ENCODE measurements at places on chromosomes 1 and 21.
A peak's percentile ranks its signal among the peaks of the same experiment; 100 is the strongest.

GRCh38 chr1:67635055-67635809, 49.8 kb upstream of the GADD45A start:
- DNase-seq: no peak

DNA sequence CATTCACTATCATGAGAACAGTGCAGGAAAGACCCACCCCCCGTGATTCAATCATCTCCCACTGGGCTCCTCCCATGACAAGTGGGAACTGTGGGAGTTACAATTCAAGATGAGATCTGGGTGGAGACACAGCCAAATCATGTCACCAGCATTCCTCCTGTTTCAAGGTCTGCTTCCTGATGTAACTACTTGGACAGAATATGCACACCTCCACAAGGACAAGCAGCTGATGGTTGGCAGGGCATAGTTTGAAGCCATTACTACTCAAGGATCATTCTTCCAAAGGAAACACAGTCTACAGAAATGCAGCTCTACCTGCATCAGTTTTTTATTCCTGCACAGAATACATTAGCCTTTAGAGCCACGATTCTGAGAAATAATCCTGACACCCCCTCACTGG, 28.5 kb upstream of the RNF2 start:
- DNase-seq: no peak

DNA sequence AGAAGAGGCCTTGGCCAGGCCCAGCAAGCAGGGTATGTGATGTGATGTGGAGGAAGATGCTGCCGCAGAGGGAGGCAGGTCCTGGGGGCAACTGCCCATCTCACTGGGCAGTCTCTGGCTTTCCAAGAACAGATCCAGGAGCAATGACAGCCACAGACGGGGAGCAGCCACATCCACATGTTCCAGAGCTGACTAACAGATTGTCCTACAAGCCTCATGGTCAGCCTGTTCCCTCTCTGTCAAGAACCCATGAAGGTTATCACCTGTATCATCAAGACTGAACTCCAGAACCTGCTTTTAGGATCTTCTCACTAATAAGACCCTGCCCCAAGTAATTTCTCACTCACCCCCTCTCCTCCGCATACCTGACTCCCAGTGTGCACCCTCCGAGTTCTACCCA, 187.8 kb downstream of the RUNX1 start:
- no peak for DNase-seq

DNA sequence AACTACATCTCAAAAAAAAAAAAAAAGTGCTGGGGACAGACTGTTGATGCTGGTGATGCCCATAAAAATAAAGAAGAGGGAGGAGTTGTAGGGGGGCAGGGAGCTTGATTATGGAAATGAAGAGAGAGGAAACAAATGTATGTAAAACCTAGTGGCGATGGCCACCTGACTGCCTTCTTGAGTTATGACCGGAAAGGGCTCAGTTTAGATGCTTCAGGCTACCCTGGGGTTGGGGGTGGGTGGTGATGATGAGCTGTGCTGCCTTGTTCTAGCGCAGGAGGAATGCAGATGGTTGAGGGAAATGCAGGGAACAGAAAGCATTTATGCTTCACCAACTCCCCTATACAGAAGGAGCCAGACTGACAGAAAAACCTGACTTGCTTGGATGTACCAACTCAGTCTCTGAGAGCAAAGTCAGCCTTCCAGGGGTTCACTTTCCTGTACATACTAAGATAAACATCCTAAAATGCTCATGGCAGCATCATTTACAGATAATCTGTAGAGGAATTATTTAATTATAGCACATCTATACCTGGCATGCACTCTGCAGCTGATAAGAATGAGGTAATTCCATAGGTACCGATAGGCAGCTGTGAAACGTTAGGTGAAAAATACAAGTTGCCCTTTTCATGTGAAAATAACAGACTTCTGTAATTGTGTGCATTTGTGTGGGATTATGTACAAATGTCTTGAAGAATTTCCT, 8.0 kb upstream of the BCAR3 start:
- DNase-seq: no peak

GRCh38 chr1:25662061-25662460, 45.5 kb downstream of the MAN1C1 start:
- DNase-seq: no peak

- DNase-seq: no peak
These were observed 344.5 kb downstream of the PDE4B start for GRCh38 chr1:66137235-66137634.

DNA sequence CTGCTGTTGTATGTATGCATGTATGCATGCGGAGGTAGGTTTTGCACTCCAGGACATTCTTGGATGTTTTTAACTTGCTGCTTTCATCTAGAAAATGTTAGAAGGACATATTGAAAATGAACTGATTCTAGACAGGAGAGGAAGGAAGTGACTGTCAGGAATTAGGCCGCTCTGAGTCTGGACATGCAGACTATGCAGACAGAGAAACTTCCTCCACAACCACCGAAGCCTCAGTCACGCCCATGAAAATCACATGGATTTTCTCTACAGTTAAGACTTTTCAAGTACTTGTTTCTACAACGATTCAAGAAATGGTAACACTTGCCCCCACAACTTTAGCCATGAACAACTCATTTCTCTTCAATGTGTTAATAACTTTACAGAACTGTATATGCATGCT, 211.1 kb downstream of the SMYD3 start:
- no peak for DNase-seq

- DNase-seq: no peak
These were observed 274.4 kb downstream of the HHAT start for GRCh38 chr1:210603123-210603522.

DNA sequence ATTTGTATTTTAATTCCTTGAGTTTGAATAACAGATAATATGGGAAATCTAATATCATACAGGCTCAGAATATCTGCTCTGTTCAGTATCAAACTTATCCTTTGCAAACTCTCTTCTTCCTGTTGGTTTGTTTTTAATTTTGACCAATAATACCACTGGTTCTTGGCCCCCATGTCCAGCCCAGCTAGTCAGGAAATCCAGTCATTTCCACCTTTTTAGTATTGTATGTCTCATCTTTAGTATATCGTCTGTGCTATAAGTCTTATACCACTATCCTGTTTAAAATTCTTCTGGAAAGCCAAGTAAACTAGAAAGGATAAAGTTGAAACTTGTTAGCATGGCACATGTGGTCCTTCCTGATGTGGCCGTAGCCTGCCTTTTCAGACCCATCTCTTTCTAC, 10.7 kb downstream of the SCCPDH start:
- DNase-seq: no peak

DNA sequence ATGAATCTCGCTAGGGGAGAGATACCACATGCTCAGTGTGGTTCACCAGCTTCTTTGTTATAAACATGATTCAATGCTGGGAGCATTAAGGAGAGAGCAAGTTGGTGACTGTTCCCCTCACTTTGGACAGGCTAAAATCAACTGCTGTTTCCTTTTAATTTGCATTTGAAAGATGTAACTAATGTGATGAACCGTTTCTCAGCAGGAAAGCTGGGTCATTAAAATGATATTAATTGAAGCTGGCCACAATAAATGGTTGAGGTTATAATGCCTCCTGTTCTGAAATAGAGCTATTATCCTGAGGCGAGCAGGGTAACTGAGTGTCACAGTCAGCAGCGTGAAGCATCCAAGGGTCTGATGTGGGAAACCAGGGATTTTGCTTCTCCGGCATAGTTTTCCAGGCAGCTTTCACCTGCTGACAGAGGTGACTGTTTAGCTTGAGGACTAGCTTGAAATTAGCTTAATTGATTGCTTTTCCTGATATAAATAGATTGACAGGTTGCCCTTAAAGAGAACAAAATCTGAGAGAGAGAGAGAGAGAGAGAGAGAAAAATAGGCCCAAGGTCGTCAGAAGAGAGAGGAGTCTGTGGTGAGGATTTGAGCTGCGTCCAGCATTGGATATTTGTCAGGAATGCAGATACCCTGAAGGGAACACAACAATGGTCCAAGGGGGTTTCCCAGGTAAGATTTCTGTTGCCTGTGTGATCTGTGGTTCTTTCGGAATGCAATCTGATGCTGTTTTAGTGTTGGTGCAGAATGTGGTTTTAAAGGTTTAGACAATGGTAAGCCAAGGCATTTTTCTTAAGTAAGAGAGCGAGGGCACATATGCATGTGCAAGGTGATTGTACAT, 209.7 kb downstream of the PATJ start:
- no peak for DNase-seq

- no peak for DNase-seq
These were observed 94.7 kb upstream of the NRIP1 start for GRCh38 chr21:15159382-15160020.

GRCh38 chr1:8477166-8477982, 159.5 kb downstream of the SLC45A1 start:
- DNase-seq: no peak

DNA sequence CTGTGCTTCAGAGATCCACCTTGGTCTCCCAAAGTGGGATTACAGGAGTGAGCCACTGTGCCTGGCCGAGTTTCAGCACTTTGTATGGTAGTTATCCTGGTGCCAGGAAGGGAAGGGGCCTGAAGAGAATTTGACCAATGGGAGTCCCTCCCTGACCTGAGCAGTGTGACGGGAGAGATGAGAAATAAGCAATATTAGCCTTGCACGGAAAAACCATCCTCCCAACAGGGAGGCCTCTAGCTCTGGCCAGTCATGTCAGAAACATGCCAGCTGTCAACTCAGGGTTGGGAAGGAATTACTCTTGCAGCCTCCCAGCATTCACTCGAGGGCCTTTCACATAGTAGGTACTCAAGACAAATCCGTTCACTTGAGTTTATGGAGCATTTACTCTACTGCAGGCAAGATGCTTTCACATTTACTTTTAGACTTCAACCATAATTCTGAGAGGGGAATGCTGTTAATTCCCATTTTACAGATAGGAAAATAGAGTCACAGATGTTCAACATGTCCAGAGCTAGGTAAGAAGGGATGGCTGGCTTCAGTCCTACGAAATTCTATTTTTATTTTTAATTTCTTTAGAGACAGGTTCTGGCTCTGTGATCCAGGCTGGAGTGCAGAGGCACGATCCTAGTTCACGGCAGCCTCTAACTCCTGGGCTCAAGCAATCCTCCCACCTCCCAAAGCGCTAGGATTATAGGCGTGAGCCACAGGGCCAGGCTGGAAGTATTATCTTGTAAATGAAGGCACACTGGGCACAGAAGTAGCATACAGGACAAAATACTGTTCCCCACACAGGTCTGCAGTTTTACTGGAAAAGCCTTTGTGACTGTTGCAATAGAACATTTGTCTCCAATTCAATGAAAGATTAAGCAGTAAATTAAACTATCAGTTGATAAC, 3.2 kb upstream of the ATP13A2 start:
- DNase-seq: no peak

DNA sequence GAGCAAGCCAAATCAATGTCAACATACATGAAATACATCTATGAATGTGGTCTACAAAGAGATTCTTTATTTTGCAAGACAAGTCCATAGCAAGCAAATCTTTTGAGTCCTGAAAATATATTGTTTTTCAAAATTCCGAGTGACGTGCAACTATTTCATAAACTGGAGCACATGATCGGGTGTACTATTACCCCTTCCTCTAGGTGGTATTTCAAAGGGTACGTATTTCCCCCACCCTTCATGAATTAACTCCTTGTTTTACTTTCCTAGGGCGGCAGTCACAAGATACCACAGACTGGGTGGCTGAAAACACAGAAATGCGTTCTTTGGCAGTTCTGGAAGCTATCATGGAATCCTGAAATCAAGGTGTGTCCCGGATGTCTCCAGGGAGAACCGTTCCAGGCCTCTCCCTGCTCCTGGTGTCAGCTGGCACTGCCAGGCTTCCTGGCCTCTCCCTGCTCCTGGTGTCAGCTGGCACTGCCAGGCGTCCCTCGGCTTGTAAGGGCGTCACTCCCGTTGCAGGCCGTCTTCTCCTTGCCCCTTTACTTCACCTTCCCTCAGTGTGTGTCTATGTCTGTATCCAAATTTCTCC, 55.3 kb downstream of the RIPK4 start:
- DNase-seq: no peak

GRCh38 chr1:25111706-25112105, 120.6 kb downstream of the SYF2 start:
- no peak for DNase-seq

DNA sequence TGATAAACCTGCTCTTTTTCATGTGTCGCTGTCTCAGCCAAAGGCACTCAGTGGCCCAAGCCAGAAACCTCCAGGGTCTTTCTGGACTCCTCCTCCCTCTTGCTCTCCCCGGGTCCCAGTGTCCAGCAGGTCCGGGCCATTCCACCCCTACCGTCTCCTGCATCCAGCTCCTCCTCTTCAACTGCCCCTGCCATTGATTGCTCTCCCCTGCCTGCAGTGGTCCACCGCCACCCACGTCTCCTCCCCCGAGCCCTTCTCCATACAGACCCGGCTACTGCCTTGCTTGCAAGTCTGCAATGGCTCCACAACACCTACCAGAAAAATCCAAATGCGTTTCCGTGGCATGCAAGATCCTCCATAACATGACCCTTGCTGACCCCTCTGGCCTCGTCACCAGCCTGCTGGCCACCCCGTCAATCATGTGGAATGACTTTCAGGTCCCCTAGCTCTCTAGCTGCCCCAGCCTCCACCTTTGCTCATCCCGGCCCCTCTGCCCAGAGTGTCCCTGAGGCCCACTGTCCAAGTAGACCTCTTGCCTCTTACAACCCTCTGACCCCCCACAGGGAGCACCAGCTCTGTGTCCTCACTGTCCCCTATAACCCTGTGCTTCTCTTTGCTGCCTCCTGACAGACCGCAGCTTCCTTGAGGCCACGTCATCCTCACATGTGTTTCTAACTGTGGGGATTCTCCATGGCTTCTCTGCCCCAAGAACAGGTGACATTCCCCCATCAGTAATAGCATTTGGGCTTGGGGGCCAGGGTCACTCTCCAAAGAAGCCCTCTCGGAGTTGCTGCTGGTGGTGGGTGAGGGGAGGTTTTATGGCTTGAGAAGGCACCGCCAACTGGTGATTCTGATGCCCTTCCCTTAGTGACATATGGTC, 15.0 kb downstream of the CACNA1S start:
- DNase-seq: no peak

- DNase-seq: no peak
These were observed 49.9 kb upstream of the TTLL7 start for GRCh38 chr1:84048820-84049219.

- DNase-seq: no peak
These were observed 79.4 kb downstream of the RPE65 start for GRCh38 chr1:68370101-68370915.

GRCh38 chr1:243731301-243731891, 118.6 kb downstream of the AKT3 start:
- peak; percentile 20 for DNase-seq

DNA sequence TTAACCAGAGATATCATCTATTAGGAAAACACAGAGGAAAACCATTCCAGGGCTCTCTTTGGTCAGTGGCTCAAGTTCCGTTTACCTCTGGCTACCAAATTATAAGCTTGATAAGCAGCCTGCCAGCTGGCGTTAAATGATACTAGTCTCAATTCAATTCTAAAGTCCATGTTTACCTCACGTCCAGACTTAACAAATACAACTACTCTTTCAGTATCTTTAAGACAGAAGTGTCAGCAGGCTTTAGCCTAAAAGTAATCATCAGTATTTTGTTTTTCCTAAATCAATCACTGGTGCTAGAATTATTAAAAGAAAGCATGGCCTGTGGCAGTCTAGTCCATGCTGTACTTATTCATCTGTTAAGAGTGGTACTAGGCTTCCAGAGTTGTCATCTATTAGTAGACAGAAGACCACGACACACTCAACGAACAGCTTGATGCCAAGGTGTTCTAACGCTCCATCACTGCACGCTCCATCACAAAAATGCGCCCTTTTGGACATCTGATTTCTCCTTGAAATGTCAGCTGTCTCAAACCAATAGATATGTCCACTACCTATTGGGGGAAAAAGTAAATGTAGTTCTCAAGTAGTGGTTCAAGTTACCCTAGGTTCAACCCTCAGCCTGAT, 1.5 kb downstream of the IVNS1ABP start:
- no peak for DNase-seq

All from brain pericyte (primary cell).